Epithelial cell of esophagus (primary cell): ENCODE measurements at places on chromosomes 13 and 19.

- DNase-seq, result no peak
Observed at GRCh38 chr13:41812851-41813250, 148.1 kb downstream of the VWA8 start.

DNA sequence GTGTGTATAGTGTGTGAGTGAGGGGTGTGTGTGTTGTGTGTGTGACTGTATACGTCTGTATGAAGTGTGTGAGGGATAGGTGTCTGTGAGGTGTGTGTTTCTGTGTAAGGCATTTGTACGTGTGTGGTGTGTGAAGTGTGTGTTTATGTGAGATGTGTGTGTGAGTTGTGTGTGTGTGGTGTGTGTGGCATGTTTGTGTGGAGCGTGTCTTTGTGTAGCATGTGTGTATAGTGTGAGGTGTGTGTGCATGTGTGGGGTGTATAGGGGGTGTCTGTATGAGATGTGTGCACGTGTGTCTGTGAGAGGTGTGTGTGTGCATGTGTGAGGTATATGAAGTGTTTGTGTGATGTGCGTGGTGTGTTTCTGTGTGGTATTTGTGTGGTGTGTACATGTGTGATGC lies 13.2 kb upstream of the TNFRSF19 start:
- no peak for DNase-seq

DNA sequence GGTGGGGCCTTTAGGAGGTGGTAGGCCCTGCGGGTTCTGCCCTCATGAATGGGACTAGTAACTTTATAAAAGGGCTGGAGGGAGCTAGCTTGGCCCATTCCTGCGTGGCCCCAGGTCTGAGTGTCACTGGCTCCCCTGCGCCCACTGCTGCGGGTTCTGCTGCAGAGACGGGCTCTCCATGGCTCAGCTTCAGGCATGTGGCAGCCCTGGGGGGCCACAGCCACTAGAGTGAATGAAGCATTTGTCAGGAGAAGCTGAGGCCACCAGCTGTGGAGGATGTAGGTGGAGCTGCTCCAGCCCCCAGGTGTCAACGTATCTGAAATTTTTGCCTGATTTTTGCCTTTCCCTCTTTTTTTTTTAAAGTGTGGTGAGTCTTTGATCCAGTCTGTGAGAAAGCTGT lies 119.1 kb downstream of the SOX1 start:
- DNase-seq, result no peak

DNA sequence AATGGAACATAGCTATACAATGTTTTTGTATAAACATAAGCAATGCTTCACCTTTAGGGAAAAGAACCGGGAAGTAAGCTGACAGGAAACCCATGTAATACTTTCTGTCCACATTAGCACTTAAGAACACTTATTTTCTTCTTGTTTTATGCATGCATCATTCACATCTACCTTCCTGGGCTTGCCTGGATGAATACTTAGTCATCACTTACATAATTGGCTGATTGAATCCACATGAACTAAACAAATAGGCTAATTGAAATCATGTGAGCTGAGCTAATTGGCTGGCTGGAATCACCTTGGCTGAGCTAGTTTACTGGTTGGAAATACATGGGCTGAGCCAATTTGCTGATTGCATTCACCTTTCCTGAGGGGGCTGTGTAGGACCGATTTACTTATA lies 78.8 kb downstream of the ZNF726 start:
- DNase-seq, result peak; percentile 33

GRCh38 chr19:13781547-13781946 lies 7.3 kb downstream of the C19orf53 start:
- DNase-seq, result peak; percentile 80

- DNase-seq, result peak; percentile 88
Observed at GRCh38 chr13:102117175-102117831, 284.5 kb downstream of the FGF14 start.

- DNase-seq, result no peak
Observed at GRCh38 chr13:40442231-40442630, 224.2 kb downstream of the FOXO1 start.

GRCh38 chr13:68160466-68160865 lies 930.3 kb upstream of the PCDH9 start:
- peak; percentile 15 for DNase-seq

GRCh38 chr19:2659856-2660432 lies 42.5 kb downstream of the GNG7 start:
- DNase-seq, result no peak

DNA sequence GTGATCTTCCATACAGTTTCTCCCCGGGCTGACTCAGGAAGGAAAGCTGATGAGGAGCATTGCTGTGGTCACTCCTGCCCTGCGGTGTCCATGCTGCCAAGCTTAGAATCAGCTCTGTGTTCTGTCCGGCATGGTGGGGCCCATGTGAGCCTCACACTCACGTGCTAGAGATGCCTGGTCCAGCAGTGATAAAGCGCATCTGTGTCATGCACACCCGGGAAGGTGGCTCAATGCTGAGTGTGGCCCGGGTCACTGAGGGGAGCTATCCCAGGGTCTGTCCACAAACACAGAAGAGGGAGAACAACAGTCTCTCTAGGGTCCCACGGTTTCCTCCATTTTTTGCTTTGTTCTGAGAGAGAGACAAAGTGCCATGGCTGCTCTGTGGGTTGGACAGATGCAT lies 3.5 kb upstream of the LILRB1 start:
- DNase-seq, result no peak

GRCh38 chr19:42601811-42602443 lies 7.2 kb upstream of the CEACAM8 start:
- DNase-seq, result peak; percentile 63

DNA sequence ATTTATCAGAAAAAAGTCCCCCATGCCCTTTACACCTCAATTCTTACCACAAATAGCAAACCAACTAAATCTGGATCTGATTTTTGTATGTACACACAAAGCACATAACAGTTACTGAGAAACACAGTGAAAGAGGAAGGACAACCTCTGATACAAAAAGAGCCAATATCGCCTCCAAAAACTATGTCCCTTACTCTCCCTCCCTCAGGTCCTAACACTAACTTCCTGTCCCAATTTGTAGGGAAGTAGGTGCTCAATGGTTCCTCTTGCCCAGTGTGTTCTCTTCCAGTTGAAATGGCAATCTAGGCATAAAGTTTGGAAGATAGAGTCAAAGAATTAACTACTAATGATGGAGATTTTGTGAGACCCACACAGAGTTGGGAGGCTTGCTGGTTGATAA lies 15.8 kb upstream of the FPR3 start:
- no peak for DNase-seq

DNA sequence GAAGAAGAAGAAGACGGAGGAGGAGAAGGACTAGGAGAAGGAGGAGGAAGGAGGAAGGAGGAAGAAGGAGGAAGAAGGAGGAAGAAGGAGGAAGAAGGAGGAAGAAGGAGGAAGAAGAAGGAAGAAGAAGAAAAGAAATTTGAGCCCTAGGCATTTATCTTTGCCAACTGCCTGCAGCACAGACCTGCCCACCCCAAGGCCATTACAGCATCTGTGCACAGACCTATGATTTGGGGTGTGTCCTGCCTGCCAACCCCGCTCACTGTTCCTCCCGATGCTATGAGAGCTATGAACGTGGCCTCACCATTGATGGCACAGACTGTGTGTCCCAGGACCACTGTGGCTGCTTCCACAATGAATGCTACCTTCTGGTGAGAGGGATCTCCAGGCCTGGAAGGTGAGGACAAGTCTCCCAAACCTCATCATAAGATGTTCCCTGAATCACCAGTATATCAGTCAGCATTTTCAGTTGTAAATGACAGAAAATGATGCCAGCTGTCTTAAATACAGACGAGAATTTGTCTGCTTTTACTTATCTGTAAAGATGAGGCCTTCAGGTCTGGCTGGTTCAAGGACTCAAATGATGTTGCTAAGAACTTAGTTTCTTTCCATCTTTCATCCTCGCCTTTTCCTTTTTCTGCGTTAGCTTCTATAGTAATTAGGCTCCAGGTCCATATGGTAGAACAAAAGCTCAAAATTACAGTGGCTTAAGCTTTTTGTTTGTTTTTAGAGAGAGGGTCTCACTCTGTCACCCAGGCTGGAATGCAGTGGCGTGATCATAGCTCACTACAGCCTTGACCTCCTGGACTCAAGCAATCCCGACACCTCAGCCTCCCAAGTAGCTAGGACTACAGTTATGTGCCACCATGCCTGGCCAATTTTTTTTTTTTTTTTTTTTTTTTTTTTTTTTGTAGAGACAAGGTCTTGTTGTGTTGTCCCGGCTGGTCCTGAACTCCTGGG lies 3.9 kb upstream of the SDHAF1 start:
- no peak for DNase-seq

DNA sequence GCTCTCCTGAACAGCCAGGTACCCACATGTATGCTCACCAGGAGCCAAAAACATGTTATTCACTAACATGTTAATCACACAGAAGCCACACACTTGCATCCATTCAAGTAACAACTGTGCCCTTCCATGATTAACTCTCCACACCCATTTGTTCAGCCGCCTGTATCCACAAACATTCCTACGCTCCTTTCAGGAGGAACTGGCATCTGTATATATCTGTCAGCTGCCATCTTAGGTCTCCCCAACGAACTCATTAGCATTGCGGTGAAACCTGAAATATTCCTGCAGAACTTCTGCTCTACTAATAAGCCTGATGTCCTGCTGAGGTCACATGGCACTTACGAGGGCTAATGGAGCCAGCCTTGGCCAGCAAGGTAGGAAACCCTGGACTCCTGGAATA lies 33.0 kb downstream of the OLFM2 start:
- no peak for DNase-seq

DNA sequence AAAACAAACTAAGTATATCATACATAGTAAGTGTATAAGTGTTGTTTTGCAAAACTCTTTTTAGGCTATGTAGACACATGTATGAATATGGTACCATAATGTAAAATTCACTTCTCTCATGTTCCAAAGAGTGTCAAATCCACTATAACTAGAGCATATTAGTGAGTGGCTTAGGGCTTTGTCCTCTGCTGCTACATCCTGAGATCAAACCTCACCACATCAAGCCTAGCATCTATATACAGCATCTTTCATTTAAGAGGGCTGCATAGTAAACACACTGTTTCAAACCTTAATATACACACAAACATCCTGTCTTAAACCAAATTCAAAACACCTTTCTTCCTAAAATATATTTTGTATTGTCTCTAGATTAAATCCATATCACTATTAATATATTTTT lies 38.7 kb downstream of the ELF1 start:
- no peak for DNase-seq

GRCh38 chr19:53010494-53010893 lies 3.2 kb upstream of the ERVV-1 start:
- DNase-seq, result no peak

- DNase-seq, result no peak
Observed at GRCh38 chr13:74101436-74101835, 32.8 kb downstream of the KLF12 start.

DNA sequence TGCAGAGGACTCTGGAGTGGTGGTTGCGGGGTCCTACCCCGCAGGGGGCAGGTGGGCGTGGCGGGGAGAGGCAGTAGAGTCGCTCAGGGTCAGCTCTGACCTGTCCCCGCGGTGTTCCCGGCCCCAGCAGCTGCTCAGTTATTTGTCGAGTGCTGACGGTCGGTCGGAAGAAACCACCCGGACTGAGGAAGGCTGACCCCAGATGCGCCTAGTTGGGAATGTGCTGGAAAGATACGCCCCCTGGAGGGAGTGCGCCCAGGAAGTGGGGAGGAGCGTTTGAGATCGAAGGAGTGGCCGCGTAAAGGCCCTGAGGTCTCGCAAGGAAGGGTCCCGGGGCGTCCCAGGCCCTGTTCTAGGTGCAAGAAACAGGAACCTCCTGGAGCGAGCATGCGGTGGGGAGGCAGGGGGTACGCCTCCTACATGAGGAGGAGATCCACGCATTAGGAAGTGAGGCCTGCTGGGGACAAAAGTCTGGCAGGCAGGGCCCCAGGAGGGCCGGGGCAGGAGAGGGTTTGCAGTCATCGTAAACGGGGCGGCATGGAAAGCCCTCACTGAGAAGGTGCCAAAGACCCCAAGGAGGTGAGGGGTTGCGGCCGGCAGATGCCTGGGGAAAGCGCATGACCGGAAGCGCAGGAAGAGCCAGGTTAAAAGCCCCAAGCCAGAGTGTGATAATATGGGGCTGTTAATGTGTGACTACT lies 9.2 kb downstream of the CCDC8 start:
- peak; percentile 51 for DNase-seq
